ENCODE measurements at places on chromosomes 5 and 9.

GRCh38 chr9:90499761-90500160 lies 142.9 kb downstream of the DIRAS2 start:
- no peak for DNase-seq

DNA sequence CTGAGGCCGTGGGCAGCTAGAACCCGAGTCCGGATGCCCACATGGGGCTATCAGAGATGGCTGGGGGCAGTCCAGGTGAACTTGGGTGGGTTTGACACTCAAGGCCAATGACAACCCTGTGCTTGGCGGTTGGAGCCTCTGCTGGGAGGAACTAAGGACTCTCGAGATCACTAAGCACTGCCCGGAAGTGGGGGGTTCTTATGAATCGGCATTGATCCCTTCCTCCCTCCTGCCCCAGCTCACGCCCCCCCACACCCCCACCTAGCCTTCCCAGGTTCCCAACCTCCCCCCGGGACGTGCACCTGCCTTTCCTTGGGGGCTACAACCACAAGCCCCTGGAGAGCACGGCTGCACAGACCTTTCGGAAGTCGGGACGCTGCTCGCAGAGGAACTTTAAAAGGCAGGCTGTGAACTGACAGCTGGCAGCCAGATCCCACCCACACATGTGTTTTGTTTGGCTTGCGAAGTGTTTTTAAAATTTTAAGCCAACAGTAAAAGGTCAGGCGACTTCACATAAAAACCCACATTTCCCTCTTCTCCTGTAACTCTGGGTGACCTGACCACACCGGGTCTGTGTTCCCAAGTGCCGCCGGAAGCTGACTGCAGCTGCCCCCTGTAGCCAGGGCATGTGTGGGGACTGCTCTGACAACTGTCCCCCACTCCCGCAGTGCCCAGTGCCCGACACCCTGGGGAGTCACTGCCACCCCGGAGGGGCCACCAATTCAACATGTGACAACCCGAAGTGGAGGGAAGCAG lies 5.1 kb upstream of the RALGDS start:
- no peak for DNase-seq

DNA sequence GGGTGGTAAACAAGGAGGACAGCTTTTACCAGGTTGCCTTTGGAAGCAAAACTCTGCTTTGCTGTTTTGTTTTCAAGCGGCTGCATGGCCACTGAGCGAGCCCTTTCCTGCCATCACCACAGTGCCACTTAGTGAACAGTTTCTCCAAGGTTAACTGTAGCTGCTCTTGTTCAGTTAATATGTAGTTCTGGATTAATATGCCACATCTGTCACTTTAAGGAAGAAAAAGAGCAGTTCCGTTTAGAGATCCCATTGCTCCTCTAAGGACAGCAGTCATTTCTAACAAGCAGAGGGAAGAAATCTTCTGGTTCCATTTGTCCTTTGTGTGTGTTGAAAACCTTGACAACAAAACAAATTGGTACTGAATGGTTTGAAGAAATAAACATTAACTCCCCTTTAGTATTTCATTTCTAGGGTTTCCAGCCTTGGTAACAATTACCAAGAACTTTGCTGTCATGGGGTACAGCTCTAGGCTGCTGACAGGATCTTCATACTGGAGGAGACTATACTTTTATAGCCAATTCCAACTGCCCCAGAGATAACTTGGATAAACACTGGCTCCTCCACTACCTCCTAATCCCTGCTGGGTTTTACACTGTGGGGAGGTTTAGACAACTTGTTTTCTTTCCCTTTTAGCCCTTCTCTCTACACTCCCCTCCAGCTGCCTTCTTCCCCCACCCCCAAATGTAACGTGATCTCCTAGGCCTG lies 10.3 kb upstream of the ABL1 start:
- DNase-seq = no peak

- DNase-seq = no peak
Observed at GRCh38 chr5:75886706-75887105, 169.5 kb upstream of the POC5 start.

DNA sequence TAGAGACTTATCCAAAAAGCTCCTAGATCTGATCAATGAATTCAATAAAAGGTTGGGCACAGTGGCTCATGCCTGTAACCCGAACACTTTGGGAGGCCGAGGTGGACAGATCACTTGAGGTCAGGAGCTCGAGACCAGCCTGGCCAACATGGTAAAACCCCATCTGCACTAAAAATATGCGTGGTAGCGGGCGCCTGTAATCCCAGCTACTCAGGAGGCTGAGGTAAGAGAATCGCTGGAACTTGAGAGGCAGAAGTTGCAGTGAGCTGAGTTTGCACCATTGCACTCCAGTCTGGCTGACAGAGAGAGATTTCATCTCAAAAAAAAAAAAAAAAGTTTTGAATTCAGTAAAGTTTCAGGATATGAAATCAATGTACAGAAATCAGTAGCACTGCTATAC lies 20.0 kb downstream of the DCTN4 start:
- no peak for DNase-seq
